Activated CD4-positive, alpha-beta T cell treated with anti-CD3 and anti-CD28 coated beads for 36 hours (primary cell): ENCODE measurements at places on chromosomes 1 and 21. TPM values are rescaled to one million over a fixed set of nuclear protein-coding genes. Genes with fewer than 3 reads are reported as not detected.

E2F2 gene
- total RNA-seq: 25.0 TPM

UBL4B gene
- total RNA-seq: not detected

- DNase-seq: no peak
Measured at GRCh38 chr1:166233750-166234366, 67.1 kb upstream of the FAM78B start.

DNA sequence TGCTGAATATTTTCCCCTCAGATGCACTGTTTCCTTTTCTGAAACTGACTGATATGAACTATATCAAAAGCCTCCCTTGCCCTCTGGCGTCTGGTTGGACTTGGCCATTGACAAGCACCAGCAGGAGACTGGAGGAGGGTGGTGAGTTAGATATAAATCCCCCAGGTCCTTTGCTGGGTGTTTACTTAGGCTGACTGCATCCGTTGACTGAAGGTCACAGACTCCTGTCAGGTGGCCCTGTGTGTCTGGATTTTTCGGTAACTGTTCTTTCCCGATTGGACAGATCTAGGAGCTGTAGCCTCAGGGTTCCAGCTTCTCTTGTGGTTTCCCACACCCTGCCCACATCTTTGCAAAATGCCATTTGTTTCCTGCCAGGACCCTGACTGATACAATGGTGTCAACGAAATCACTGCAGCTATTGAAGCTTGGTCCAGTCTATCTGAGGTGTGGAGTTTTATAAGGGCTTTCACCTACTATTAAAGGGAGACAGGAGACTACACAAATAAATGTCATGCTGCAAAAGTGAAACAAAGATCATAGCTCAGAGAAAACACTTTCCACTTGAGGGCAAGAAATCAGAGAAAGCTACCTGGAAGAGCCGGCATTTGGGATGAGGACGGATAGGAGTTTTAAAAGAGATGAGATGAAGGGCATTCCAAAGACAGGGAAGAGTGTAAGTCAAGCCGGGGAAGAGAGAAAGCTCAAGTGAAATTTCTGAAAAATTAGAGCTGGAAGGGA is 1.5 kb upstream of the MAGI3 start:
- DNase-seq: peak; percentile 13

DNA sequence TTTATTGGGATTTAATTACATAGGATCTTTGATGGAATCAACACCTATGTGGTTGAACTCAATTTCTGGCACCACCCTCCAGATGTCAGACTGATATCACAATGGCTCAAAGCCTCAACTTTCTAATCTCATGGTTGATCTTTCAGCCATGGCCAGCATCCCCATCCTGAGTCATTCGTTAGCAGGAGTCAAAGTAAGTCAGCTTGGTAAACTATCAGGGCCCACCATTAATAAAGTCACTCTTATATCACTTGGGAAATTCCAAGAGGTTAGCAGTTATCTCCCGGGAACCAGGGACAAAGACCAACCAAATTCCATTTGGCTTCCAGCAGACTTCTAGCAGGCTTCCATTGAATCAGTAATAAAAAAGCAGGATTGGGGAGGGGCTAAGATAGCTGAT is 50.7 kb upstream of the TNFSF4 start:
- DNase-seq: no peak
